ENCODE measurements at places on chromosomes 4 and X. TPM values are rescaled to one million over a fixed set of nuclear protein-coding genes. Genes with fewer than 3 reads are reported as not detected.

Gene GLRA2
- 0.20 TPM for total RNA-seq

Gene KDR
- 32.4 TPM for total RNA-seq

DNA sequence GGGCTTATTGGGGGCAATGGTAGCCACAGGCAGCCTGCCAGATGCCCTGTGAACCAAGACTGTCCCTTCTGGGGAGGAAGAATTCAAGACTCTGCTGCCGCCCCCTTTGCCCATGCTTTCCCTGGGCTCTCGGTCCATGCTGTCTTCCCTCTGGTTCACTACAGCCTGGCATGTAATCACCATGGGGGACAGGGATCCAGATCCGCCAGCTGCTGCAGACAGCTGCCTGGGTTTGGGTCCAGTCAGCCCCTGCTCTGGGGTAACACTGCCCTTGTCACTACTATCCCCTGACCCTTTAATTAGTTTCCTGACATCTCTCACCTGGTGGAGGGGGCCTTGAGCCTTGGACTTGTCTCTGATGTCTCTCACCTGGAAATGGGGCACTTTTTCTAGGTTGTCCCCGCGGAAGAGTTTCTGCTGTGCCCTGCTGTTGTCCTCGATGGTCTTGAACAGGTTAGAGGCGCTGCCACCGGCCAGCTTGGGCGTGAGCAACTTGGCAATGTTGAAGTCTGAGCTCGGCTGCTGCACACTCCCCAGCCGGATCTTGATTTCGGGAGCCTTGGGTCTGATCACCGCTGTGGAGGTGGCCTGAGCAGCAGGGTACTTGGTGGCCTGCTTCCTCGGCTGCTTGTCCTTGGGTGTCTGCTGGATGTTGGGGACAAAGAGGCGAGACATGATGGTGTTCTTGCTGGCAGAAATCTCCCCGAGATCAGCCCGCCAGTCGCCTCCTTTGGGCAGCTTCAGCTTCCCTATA is 6.4 kb downstream of the C4orf54 start:
- DNase-seq = no peak

DNA sequence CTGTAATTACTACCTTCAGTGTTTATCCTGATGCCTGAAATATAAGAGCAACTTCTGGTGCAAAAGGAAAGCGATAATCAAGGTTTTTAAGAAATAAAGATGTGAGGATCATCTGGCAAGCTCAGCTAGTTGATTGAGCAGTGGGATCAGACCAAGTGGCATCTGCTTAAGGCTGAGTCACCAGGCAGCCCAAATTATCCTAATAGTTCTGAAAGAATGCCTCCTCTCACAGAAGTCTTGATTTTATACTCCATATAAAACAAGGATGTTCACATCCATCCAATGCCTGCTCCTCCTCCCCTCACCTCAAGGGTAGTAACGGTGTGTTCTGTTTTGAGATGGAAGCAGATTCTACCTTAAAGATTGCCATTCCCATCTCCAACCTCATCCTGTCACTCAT is 134.5 kb upstream of the RASGEF1B start:
- no peak for DNase-seq

- DNase-seq = peak; percentile 87
Measured at GRCh38 chr4:20248155-20248558, 3.5 kb upstream of the SLIT2 start.

GRCh38 chr4:40731792-40732245 is 17.9 kb upstream of the NSUN7 start:
- peak; percentile 27 for DNase-seq

GRCh38 chr4:185394568-185395237 is 1.0 kb downstream of the LRP2BP start:
- no peak for DNase-seq

- DNase-seq = no peak
Measured at GRCh38 chr4:63529581-63530337, 879.5 kb downstream of the TECRL start.

- DNase-seq = no peak
Measured at GRCh38 chr4:168877511-168878491, 132.3 kb downstream of the CBR4 start.

Gene USP26
- not detected for total RNA-seq

DNA sequence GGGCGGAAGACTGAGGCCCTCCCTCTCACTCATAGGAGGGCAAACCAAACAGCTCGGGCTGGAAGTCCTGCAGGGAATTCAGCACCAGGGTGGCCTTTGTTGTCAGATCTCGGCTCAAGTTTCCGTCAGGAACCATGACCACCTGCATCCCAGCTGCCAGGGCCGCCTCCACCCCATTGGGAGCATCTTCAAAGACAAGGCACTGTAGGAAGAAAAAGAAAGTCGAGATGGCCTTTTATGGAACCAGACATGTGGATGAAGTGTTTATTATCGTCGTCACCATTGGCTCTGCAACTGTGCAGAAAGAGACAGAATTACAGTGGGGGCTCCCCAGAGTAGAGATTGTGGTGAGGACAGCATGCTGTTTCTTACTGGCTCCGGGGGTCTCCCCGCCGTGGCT is 97.2 kb upstream of the STS start:
- DNase-seq = peak; percentile 21

GRCh38 chr4:52946855-52947254 is 84.7 kb downstream of the RASL11B start:
- DNase-seq = no peak

Gene ITM2A
- total RNA-seq = 138 TPM

Gene TEX13C
- not detected for total RNA-seq

DNA sequence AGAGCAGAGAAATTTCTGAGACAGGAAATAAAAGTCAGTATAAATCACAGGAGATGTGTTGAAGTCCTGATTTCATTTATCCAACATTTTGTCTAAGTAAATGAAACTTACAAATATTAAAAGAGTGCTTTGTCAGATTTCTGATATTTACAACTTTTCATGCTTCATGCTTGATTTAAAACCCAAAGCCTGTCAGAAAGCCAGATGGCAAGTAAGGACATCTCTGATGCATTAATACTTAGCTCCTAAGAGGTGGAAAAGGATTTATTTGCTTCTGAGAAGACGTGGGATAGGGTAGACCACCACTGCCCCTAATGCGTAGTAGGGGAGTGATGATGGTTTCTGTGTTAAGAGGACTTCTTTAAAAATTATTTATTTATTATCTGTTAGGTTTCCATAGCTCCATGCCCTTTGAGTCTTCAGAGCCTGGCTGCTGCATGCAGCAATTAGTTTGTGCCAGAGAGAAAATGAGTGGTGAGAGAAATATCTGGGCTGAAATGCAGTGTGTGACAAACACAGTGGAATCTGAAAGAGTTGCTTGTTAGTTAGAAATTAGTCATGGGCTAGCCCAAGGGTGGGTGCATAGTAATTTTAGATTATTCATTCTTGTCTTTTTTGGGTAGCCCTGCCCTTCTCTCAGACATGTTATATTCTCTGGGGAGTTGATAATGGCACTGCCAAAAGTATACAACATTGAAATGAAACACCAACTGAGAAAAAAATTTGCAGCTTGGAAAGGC is 333.8 kb downstream of the C4orf33 start:
- DNase-seq = peak; percentile 8

GRCh38 chr4:163380703-163381102 is 37.0 kb downstream of the NPY5R start:
- no peak for DNase-seq

GRCh38 chr4:100075486-100076270 is 114.6 kb downstream of the DDIT4L start:
- no peak for DNase-seq

GRCh38 chr4:138413273-138413672 is 171.1 kb upstream of the SLC7A11 start:
- DNase-seq = no peak

DNA sequence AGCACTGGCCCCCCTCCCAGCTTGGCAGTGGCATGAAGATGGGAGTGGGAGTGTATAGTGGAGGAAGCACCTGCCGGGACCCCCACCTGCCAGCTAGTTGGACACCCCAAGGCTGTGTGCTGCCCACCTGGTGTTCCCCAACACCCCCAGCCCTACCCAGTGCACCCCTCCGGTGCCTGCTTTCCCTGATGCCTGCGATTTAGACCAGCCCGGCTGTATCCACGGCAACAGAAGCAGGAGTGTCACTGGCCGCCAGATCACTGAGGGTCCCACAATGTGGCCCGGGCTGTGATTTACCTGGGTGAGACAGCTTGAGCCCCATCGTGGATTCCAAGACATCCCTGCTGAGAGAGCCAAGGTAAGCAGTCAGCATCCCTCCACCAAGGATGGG is 533 bp downstream of the GPR173 start:
- DNase-seq = no peak

DNA sequence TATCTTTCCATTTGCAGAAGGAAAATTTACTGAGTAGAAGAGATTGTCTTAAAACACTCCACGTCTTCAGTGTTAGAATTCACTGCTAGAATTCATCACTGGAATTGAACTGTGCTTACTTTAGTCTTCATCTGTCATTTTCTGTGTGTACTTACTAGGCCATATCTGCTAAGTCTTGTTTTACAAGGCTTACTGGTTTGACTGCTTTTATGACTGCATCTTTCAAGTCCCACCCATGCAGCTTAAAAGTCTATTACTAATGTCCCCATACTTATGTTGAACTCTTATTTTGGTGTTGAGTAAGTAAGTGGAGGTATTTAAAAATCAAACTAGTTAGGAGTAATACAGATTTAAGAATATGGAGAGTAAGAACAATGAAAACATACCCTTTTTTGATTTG is 14.6 kb downstream of the CLCN3 start:
- no peak for DNase-seq

GRCh38 chrX:87664381-87664780 is 146.8 kb downstream of the KLHL4 start:
- DNase-seq = no peak

- DNase-seq = no peak
Measured at GRCh38 chr4:188275686-188276085, 136.4 kb downstream of the TRIML1 start.

GRCh38 chr4:138241281-138242075 is 671 bp downstream of the SLC7A11 start:
- DNase-seq = no peak

Gene PIN4
- 7.8 TPM for total RNA-seq

DNA sequence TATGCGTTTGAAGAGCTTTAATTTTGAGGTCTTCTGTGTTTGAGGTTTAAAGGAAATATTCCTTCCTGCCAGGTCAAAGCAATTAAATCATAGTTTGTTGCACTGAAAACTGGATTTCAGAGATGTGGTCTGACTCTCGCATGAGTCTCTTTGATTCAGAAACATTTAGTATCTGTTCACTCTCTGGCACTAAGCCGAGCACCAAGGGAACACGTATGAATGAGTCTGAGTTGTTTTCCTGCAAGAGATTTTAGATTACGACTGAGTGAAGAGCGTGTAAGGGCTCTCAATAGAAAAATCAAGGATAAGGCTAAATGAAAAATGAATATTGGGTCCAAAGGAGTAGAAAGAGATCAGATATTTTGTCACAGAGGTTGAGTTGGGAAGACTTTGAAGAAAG is 875.4 kb upstream of the PRKX start:
- no peak for DNase-seq

DNA sequence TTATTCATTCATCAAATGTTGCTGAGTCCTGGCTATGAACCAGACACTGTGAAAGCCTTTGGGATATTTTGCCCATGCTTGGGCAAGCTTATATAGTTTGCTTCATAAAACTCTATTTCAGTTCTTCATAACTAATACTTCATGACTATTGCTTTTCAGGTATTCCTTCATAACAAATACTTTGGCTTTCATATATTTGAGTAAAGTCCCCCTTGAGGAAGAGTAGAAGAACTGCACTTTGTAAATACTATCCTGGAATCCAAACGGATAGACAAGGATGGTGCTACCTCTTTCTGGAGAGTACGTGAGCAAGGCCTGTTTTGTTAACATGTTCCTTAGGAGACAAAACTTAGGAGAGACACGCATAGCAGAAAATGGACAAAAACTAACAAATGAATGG is 1.7 kb upstream of the AFP start:
- DNase-seq = no peak

DNA sequence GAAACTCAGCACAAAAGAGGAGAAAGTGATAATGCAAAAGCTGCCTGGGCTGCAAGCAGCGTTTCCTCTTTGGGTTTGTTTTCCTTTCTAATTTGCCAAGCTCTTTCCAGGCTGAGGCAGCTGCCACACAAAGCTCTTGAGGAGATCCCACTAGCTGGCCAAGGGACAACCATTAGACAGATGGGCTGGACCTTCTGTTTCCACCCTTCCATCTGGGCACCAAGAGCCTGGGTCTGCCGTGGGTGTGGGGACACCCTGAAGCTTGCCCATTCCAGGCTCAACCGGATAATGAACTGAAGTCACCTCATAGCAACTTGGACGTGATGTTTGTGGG is 194.6 kb upstream of the C1QTNF7 start:
- DNase-seq = peak; percentile 18

- no peak for DNase-seq
Measured at GRCh38 chr4:81632581-81633299, 161.0 kb upstream of the RASGEF1B start.

GRCh38 chrX:67436867-67437266 is 107.0 kb upstream of the AR start:
- no peak for DNase-seq

DNA sequence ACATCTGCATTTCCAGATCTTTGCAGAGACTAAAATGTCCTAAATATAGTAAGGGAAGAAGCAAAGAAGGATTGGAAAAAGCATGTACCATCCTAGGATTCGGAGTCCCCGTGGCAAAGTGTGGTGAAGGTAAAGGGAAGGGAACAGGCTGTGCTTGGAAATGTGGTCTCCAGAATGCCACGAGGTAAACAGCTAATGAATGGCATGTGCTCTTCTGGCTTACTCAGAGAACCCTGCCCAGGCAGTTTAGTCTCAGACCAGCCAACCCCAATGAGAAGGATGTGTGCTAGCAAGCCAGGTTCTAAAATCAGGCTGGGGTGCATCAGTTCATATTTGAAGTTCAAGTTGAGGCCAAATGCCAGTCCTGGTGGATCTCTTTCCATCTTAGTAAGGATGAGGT is 113.1 kb downstream of the RS1 start:
- no peak for DNase-seq

Gene ENAM
- 0.69 TPM for total RNA-seq

DNA sequence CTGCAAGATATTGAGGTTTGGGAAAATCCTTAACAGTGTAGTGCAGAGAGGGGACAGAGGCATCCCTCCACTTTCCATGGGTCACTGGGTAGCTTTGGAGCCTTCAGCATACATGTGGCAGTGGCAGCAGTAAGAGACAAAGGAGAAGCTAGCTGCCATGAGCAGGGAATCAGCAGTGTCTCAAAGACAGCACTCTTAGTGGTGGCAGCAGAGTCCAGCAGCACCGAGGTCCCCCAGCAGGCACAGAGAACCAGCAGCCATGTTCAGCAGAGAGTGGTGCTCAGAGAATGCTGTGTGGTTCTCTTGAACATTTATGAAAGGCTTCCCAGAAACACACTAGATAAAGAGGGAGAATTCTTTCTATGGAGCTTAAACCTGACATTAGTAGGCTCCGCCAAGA is 308.5 kb downstream of the CENPC start:
- DNase-seq = no peak

Gene SERTM2
- total RNA-seq = 0.10 TPM

Gene DCX
- 2.4 TPM for total RNA-seq

Gene MBNL3
- total RNA-seq = 19.9 TPM

Gene TMSB15A
- 9.3 TPM for total RNA-seq

Gene HGFAC
- total RNA-seq = 0.20 TPM

GRCh38 chrX:153845842-153846241 is 15.5 kb upstream of the PDZD4 start:
- DNase-seq = no peak

- no peak for DNase-seq
Measured at GRCh38 chrX:121120690-121121605, 73.5 kb downstream of the GLUD2 start.
